ENCODE measurements at places on chromosomes 1 and 21.

DNA sequence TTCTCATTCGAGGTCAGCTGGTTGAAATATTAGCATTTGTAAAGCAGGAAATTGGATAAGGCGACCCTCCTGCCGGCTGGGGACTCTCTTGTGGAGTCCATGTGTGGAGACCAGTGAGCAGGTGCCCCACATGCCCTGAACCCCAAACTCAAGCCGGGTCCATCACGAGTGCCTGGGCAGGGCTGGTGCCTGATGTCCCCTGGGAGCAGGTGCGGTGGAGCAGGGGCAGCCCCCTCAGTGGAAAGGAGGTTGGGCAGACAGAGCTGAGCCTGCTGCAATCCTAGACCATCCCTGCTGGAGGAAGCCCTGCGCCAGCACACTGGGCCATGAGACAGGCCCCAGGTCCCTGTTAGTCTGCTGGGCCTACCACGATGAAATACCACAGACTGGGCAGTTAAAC lies 395.6 kb downstream of the NPHP4 start:
- DNase-seq, result no peak

- no peak for DNase-seq
These were observed 13.1 kb downstream of the NOC2L start for GRCh38 chr1:945688-946556.

DNA sequence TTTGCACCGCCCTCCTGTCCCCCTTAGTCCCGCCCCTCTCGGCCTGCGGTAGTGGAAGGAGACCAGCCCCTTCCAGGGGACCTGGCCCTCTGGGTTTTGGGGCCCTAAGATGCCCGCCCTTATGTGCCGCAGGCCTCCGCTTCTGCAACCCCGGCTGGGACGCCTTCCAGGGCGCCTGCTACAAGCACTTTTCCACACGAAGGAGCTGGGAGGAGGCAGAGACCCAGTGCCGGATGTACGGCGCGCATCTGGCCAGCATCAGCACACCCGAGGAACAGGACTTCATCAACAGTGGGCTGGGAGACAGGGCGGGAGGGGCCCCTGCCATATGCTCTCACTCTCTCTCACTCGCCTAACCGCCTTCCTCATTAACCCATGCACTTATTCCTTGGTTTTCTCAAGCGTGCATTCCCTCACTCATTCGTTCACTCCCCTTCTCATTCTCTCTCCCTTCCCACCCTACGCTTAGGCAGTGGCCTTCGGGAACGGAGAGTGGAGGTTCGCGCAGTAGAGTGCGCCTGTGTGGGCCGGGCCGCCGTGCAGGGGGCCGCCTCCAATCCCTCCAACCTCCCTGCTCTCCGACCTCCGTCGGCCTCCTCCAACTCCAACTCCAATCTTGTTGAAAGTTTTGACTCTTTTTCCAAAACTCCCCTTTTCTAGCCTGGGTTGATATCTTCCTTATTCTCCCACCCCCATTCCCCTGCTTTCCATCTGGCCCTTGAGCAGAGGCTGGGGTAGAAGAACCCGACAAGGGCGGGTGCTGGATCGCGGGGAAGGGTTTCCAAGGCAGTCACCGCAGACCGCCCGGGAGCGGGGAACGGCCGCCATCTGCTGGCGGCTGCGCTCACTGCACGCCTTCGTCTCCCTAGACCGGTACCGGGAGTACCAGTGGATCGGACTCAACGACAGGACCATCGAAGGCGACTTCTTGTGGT lies 15.2 kb downstream of the BCAN start:
- DNase-seq, result no peak

DNA sequence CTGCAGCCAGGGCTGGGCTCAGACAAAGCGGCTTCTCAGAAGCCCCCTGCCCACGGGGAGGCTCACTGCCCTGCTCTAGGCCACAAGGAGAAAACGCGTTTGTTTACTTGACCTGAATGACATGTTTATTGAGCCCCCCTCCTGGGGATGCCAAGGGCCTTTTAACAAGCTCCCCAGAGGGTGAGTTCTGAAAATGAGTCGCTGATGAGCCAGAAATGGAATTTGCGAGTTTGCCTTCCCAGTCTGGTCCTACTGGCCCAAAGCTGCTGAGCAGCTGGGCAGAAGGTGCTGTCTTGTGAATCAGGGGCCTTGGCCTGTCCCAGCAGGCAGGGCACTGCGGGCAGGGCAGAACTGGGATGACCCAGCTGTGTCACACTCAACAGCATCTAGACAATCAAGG lies 120.6 kb downstream of the SYF2 start:
- no peak for DNase-seq

DNA sequence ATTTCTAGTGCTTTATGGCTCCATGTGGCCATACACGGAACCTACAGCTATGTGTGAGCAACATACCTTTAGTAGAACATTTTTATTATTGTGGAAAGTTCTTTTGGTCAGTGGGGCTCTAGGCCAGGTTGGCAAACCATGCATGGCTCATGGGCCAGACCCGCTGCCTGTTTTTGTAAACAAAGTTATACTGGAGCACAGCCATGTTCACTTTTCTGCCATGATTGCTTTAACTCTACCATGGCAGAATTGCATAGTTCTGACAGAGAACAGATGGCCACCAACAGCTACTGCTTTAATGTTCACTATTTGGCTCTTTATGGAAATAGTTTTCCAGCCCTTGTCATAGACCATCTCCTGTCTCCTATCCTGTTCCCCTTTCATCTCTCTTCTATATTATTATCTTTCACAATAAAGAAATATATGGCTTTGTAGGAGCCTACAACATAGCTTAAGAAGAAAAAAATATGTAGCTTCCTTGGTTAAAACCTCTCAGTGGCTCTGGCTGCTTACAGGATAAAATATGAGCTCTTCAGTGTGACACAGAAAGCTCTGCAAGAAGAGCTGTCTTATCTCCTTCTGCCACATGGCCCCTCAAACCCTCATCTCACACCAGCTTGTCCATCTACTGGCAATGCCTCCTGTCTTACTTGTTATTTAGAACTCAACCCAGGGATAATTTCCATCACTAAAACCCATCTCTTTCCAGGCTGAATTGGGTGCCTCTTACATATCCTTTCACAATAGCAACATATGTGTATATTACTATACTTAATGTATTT lies 54.6 kb upstream of the RWDD3 start:
- no peak for DNase-seq

- DNase-seq, result no peak
These were observed 84.6 kb upstream of the CASZ1 start for GRCh38 chr1:10881046-10881445.

DNA sequence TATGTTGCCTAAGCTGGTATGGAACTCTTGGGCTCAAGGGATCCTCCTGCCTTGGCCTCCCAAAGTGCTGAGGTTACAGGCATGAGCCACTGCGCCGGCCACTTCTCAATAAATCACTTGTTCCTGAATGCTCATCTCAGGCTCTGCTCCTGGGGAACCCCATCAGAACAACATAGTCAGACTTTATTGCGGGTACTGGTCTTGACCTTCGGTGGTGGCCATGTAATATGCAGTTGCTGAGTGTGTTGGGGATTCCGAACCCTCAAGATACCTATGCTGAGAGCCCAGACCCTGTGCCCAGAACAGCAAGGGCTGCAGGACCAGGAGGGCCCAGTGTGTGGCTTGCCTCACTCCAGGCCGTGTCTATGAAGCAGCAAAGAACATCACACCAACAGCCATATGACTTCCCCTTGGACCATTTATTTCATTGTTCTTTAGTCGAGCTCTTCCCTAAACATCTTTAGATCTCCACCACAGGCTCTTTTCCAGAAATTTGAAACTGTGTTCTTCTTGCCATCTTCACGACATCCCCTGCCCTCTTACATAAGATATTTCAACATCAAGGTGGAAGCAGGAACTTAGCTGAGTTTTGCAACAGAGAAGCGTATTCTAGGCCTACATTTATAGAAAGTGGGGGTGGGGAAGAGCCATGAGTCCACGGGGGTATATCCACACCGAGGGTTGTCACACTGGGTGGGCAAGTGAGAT lies 12.7 kb upstream of the SDHB start:
- DNase-seq, result no peak

DNA sequence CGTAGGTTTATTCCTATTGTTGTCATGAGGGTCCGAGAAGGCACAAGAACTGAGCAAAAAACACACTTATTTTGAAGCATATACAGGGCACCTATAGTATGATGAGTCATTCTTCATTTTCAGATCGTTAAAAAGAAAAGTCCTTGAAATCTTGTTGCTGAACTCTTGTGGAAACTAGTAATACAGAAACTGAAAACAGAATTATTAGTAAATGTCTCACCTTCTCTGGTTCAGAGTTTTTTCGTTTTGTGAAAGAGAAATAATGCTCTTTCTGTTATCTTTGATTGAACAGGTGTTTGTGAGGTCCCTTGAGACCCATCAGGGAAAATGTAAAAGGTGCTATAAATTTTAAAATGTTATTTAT lies 102.0 kb upstream of the COA6 start:
- DNase-seq, result no peak

DNA sequence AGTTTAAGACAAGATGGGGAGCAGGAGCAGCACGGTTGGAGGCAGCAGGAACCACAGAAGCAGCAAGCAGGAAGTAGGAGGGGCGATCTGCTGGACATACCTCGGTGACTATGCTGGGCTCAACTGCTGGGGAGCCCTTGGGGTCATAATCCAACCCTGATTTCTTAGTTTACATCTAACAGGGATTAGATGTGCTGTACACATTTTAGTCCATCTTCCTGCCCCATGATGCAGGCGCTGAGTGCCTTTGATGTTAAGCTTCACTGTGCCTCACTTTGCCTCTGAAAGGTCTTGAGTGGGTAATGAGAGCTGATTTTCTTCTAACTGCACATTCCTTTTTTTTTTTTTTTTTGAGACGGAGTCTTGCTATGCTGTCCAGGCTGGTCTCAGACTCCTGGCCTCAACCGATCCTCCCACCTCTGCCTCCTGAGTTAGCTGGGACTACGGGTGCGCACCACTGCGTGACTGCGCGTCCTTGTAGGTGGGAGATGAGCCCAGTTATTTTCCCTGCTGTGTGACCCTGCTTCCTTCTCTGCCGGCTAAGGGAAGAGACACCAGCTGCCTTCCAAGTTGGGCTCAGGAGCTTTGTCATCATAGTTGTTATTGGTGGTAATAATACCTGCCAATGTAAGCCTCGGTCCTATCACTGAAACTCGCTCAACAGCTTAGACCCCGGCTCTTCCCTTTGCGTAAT lies 1.1 kb upstream of the RCAN3 start:
- DNase-seq, result no peak

GRCh38 chr1:178633056-178633455 lies 92.0 kb upstream of the RALGPS2 start:
- DNase-seq, result no peak

DNA sequence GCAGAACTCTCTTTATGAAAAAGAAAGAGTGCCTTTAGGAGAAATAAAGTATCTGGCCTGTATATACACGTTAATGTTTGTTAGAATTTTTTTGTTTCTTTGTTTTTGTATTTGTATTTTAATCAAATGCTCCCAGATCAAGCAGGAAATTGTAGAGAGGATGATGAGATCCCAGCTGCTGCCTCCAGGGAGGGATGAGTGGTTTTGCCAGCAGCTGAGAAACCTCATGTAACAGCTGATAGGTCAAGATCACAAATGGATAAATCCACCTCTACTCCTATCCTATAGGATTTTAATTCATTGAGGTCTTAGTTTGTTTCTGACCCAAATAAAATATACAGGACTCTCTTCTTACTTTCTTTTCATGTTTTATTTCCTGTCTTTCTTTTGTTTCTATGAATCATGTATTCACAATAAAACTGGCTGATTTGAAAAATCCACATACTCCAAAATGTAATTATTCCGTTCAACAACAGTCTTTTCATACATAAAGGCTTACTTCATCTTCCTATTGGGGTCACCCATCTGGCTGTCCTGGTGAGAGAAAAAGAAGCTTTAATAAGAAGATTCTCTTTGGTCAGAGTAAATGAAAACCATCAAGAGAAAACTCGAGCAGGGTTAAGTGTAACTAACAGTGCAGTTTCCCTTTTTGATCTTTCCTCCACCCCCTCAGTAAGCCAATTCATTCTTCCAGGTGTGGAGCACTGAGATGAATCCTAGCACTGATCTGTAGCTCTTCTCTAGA lies 129.3 kb upstream of the PLPPR5 start:
- DNase-seq, result no peak

GRCh38 chr1:85602571-85602970 lies 22.0 kb downstream of the CCN1 start:
- DNase-seq, result no peak

GRCh38 chr1:212608392-212608958 lies at the start of gene ATF3:
Gene ATF3, plus strand, starts transcription at chr1:212608761. Its CDS starts 6,261 bp downstream, at chr1:212615022.
- DNase-seq, result peak; percentile 87

GRCh38 chr1:167322483-167322882 lies 101.8 kb downstream of the POU2F1 start:
- no peak for DNase-seq

GRCh38 chr21:34029743-34030528 lies 43.4 kb upstream of the MRPS6 start:
- DNase-seq, result peak; percentile 27

GRCh38 chr1:2373551-2374251 lies 17.7 kb downstream of the MORN1 start:
- no peak for DNase-seq

GRCh38 chr21:40882192-40882915 lies 35.4 kb upstream of the DSCAM start:
- DNase-seq, result no peak

- DNase-seq, result no peak
These were observed 25.4 kb downstream of the MX2 start for GRCh38 chr21:41387042-41387819.

DNA sequence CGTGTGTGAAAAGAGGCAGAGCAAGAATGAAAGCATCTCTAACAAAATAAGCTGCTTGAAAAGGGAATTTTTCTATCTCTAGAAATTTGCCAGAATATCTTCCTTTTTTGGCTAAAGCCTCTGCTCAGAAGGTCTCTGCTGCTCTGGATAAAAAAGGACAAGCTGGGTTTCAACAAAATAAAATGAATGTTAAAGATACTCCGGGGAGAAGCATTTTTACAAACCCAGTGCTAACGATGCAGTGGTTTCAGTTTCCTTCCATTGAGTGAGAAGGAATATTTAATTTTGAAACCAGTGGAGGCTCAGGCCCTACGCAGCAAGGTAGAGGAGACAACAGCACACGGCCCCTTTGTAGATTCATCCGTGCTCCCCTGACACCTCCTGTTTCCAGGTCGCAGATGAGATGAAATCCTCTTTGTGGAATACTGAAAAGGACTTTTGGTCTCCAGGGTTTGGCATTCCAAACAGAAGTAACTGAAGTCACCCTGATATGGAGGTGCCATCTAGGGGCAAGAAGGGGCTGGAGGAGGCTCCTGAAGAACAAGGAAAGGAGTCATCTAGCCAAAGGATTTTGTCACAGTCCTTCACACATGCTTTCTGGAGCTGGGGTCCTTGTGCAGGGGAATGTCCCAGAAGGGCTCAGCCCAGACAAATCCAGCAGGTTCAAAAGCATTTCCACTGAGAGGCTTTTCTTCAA lies 65.7 kb upstream of the SYT6 start:
- no peak for DNase-seq

DNA sequence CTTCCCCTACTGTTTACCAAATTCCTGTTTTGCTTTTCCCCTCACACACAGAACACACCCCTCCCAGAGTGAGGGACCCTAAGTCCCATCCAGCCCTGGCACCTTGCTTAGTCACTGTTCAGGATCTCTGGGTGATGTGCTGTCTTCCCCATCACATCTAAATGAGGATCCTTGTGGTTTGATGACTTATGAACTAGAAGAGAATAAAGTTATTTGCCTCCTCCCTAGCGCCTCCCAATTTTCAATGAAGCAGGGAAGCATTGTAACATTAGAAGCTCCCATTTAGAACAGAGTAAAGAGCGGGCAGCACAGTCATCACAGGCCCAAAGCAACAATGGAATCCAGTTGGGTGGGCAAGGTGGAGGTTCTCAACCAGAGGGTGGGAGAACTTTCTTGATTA lies 27.0 kb downstream of the DISC1 start:
- no peak for DNase-seq

- no peak for DNase-seq
These were observed 7.2 kb downstream of the DPYD start for GRCh38 chr1:97913506-97914139.
